ENCODE measurements at places on chromosomes 2 and 18.

- no peak for DNase-seq
These were observed 35.8 kb downstream of the SKOR2 start for GRCh38 chr18:47215554-47216138.

DNA sequence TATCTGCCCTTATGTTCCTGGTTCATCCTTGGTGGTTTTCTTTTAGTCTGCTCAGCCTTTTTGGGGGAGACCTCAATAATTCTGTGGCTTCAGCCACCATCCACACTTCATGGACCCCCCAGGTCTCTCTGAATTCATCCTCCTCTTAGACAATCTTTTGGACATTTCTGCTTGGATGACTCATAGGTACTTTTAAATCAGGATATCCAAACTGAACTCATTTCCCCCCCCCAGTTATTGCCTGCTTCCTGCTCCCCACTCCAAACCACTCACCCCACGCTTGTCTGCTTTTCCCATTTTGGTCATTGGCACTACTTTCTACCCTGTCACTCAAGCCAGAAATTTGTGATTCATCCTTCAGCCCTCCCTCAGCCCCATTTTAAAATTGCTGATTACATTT lies 78.5 kb downstream of the TANC1 start:
- no peak for DNase-seq

GRCh38 chr2:207925601-207926000 lies 99.7 kb downstream of the PLEKHM3 start:
- no peak for DNase-seq

DNA sequence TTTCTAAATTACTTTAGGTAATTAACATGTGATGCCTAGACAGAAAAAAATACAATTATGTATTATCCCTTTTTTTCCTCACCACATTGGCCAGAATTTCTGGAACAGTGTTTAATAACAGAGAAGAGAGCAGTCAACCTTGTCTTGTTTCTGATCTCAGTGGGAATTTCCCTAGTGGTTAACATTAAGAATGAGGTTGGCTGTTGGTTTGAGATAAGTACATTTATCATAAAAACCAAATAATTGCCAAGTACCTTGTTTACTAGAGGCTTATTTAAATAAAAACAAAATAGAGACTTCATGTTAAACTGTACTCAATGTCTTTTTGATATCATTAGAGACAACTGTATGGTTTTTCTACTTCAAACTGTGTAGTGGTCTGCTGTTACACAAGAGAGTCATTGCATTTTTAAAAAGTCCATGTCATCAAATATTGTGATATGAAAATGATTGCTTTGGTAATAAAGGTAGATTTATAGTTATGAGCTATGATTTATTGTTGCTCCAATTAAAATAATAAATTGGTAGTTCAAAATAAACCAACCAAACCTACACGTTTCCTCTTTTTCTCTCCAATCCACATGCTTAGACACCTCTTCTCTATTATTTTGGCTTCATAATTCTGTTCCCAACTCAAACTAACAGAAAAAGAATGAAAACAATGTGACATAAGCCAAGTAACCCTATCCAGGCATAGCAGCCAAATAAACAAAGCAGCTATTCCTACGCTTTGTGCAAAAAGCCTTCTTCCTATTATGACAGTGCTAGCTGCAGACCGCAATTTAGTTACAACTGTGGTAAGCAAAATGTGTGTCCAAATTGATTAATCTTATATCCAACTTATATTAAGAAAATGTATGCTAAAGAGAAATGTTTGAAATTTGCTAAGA lies 20.9 kb upstream of the TANK start:
- no peak for DNase-seq

GRCh38 chr2:8389431-8390108 lies 292.3 kb upstream of the ID2 start:
- DNase-seq, result no peak

Data from activated CD4-positive, alpha-beta T cell treated with anti-CD3 and anti-CD28 coated beads, Interleukin-2, amount 50 U/mL, for 24 hours (primary cell).